ENCODE measurements at places on chromosomes 11 and 22.
A peak's percentile ranks its signal among the peaks of the same experiment; 100 is the strongest.

DNA sequence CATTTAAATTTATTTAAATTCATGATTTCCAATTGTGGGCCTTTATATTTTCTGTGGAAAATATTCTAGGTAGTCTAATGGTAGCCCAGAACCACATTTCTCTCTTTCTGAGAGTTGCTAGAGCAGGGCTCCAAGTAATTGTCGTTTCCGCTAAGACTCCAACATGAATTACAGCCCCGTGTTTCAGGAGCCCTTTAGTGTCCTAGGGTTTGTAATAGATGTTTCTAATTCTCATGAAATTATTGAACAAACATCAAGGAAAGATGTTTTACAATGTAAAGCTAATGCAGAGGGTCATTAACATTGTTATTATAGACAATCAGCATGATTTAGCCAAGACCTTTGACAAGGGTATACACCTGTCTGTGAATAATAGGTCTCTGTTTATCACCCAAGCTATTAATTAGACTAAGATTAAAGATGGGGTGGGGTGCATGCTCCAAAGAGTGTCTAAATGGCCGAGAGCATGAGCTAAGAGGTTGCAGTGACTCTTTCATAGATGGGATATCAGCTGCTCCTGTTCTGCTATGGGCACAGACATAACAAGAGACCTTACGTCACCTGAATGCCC, 81.8 kb upstream of the NTM start:
- DNase-seq, result no peak

DNA sequence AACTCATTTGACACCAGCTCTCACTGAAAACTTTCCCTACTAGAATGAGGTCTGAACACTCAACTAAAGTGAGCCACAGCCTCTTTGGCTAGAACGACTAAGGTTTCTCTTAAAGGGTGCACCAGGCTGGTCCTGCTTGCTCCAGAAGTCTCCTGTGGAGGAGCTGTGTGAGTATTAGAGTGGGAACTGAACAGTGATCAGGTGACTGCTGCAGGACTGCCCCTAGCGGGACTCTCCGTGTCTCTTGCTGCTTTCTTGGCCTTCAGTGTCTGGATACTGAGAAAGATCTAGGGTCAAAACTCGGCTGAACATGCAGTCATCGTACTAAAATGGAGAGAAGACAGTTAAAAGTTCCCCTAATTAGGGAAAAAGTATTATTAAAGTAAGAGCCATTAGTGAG, 34.6 kb downstream of the FAM118A start:
- DNase-seq, result peak; percentile 5

- DNase-seq, result no peak
Measured at GRCh38 chr22:38284042-38284402, 11.2 kb upstream of the TMEM184B start.

- peak; percentile 22 for DNase-seq
Measured at GRCh38 chr11:132782102-132782501, 750.2 kb downstream of the OPCML start.

DNA sequence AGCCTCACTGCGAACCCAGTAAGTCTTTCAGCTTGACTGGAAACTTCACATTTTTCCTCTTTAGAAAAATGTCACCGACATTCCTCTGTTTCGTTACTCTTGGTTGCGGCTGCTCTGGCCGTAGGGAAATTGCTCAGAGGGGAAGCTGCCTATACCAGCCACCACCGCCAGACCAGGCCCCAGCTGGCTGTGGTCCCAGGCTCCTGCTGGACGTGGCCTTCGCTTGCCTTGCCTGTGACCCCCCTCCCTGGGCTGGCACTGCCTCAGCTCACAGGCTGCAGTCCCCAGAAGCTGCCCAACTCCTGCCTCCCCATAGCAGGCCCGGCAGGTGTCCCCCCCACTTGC, 197.8 kb downstream of the MN1 start:
- DNase-seq, result no peak

- no peak for DNase-seq
Measured at GRCh38 chr11:3764266-3764665, 33.1 kb downstream of the NUP98 start.

DNA sequence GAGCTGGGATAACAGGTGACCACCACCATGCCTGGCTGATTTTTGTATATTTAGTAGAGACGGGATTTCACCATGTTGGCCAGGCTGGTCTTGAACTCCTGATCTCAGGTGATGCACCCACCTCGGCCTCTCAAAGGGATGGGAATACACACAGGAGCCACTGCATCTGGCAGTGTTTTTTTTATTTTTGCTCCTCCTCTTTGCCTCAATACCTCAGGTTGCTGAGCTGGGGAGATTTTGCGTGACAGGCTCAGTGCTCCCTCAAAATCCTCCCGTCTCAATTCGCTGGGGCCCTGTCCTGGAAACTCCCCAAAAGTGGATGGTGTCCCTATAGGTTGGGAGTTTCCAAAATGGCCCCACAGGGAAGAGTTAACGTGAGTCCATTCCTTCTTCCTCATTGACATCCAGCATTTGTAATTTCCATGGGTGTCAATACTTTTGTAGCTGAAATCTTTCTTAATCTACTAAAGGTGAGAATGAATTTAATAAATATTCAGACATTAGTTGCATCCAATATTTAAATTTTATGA, 71.8 kb downstream of the GGTLC2 start:
- no peak for DNase-seq

DNA sequence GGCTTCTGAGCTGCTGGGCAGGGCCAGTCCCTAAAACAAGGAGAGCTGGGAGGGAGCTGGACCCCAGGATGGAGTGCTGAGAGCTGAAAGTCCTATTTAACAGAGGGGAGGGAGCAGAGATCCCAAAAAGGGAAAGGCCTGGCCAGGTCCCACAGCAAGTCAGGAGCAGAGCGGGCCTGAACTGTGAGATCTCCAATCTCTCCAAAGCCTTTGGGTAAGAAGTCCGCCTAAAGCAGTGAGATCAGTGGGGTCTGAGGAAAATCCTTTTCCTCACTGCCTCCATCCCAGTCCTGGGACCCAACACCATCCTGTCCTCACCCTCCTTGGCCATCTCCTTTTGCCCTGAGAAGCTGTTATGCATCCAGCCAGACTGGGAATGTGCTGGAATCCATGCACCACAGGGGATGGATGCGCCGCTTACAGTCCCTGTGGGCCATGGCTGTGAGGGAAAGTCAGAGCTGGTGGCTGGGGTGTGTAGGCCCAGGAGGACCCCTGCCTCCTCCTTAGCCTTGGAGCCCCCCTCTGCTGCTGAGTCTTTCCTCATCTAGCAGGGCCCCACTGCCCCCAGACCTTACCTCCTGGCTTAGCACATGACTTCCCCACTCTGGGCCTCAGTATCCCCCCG, 8.6 kb downstream of the LRRC75B start:
- no peak for DNase-seq

DNA sequence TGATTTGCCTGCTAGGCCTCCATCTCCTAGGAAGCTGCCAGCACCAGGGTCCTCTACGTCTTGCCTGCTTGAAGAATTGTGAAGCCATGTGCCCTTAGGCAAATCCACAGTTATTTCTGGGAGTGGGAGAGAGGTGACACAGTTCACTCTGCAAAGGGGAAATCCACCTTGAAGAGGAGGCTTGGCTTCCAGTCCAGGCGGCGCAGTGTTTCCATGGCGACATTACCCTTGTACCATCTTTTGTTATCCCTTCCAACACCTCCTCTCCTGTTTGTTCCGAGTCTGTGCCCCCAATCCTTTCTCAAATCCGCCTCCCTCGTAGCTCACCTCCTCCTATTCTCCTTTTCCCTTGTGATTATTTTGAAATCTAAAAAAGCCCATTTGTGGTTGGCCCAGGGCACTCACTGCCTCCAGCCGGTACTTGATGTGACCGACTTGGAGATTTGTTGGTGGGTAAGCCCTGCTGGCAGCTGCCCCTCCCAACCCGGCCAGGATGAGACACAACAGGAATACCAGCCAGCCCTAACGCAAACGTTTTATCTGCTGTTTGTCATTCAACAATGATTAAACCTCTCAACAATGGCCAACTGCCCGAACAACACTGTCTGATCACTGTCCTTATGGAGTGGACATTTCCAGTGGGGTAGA, 18.4 kb downstream of the SYT13 start:
- peak; percentile 92 for DNase-seq

GRCh38 chr11:100593291-100593690, 93.8 kb upstream of the ARHGAP42 start:
- DNase-seq, result no peak

GRCh38 chr11:9125185-9125886, 33.9 kb upstream of the SCUBE2 start:
- no peak for DNase-seq

- DNase-seq, result no peak
Measured at GRCh38 chr22:42060489-42060888, 10.1 kb downstream of the NAGA start.

DNA sequence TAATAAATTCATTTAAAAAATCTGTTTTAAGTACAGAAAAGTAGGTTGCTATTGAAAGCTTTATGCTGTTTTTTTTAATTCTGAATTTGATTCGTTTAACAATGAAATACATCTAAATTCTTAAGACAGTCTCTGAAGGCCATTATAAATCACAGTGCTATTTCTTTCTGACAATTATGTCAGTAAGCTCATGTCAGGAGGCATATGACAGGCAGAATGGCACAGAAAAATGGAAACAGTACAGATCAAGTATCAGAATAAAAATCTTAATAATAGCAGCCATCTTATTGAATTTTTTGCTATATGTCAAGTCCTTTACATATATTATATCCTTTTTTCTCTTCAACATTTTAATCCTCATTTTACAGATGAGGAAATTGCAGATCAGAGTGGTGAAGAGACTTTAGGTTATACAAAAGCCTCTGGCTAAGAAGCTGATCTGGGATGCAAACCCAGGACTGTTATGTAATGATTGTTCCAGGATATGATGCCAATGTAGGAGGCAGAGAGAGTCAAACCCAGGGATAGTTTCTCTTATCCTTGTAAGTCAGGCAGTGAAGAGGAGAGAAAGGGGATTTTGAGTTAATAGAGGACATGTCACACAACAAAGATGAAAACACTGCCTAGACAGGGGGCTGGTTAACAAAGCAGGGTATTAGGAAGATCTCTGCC, 283.1 kb upstream of the CCDC90B start:
- no peak for DNase-seq

- DNase-seq, result no peak
Measured at GRCh38 chr11:44777209-44778194, 50.7 kb downstream of the TSPAN18 start.

DNA sequence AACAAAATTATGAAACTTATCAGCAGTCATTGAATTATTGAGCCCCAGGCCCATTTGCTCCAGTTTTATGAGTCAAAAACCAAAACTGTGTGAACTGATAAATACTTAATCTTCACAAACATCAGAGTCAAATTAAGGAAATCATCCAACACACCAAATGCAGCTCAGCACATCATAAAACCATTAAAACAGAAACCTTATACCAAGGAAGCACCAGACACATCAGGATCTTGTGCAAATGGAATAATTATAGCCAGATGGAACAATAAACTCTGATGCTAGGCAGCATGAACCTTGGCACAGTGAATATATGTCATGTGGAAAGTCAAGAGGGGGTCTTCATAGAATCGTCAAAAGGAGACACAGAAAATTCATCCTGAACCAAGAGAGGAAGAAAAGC, 410.7 kb upstream of the API5 start:
- DNase-seq, result no peak

DNA sequence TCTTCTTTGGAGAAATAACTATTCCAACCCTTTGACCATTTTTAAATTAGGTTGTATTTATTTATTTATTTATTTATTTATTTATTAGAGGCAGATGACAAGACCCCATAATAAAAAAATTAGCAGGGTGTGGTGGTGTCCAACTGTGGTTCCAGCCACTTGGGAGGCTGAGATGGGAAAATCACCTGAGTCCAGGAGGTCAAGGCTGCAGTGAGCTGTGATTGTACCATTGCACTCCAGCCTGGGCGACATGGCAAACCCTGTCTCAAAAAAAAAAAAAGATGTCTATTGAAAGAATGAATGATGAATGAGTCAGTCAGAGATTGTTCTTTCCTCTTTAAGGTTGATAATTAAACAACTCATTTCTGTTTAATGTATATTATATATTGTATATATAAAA, 129.6 kb downstream of the WNT11 start:
- no peak for DNase-seq

DNA sequence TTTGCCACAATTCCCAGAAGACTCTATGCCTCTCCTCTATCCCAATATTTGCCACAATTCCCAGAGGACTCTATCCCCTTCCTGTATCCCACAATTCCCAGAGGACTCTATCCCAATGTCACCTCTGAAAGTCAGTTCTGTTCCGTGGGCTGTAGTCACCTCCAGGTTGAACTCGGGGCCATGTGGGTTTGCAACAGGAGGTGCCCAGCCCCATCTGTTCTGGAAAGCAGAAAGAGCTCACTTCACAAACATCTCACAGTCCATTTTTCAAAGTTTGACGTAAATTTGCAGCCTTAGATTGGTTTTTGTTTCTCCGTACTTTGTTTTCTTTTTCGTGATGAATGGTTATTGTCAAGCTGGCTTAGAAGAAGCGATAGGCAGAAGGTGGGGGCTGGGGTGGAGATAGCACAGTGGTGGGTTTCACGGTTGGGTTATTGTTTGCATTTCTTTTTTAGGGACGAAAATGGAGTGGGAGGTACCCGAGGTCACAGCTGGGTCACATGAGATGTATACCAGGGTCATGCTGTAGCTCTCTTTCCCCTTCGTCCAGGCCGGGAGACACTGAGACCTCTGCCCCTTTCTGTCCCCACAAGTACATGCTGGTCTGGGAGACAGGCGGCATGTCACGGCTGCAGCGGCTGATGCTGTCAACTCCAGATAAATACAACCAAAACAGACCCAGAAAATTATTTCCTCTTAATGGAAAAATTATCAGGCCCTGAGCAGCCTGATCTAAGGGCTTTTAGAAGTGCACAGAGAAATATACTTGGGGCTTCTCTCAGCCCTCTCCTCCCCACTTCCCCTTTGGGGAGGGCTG, 374.5 kb downstream of the CADM1 start:
- DNase-seq, result no peak

- no peak for DNase-seq
Measured at GRCh38 chr11:93528252-93528651, 14.9 kb downstream of the SMCO4 start.

DNA sequence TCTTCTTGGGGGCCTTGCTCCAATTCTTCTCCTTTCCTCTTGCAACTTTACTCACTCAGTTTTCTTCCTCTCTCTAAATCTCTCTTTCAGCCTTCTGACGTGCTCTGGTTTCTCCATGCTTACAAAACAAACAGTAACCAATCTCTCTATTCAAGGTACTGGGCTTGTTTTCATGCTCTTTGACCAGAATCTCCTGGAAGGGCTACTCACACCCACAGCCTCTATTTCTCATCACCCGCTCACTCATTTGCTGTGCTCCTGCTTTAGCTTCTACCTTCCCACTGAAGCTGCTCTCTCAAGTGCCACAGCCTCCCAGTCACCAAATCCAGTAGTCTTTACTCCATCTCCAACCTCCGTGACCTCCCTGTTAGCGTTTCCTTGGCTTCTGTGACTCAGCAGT, 60.4 kb downstream of the SERGEF start:
- DNase-seq, result no peak

Measured in DMS53 (cell line).